ENCODE measurements at places on chromosomes 7 and 10. TPM values are rescaled to one million over a fixed set of nuclear protein-coding genes. Genes with fewer than 3 reads are reported as not detected.

The SORBS1 gene
- polyA plus RNA-seq, result 37.8 TPM

DNA sequence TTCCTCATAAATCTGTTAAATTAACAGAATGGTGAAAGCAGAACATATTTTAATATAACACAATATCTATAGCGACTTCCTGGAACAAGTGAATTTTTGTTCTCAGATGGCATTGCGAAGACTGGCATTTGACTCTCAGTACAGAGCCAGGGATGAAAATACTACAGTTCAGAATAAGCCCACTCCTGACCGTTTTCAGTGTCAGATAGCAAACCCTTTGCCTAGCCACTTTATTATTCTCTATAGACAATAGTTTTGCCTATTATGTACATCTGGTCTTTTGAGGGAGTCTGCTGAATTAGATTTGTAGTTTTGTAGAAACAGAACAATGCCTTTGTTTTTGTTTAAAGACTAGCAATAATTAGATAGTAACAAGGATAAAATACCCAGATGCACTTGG is 2.3 kb downstream of the MINPP1 start:
- no peak for DNase-seq

DNA sequence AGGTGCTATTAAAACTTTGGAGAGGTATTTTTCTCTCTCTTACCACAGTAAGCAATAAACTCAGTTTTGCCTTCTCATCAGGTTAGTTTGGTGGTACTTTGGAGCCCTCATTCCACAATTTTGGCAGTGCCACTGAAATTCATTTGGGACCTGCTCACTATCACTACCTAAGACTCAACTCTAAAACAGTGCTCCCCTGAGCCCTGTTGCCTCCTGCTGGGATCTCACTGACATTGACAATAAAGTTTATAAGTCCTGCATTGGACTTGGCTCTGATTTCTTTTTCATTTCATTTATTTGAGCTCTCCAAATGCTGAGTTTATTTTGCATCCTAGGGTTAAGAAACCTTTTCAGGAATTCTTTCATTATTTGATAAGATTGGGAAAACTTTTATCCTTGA is 130.8 kb upstream of the HPS1 start:
- DNase-seq, result no peak

GRCh38 chr10:95308389-95309302 is 17.8 kb upstream of the PDLIM1 start:
- DNase-seq, result no peak

DNA sequence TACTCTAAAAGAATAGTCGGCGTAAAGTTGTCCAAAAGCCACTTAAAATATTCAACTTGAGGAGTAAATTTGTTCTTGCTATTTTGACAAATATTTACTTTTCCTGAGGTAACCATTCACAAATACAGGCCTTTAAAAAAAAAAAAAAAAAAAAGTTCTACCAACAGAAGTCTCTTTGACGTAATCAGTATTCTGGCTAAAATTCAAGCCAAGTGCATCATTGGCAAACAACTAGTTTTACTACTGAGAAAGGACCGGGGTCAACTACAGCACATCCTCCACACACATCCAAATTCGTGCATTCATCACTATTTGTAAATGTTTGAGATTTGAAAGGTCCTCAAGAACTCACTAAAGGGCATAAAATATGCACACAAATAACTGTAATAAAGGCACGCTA is 2.0 kb downstream of the OAT start:
- DNase-seq, result no peak

All from left renal cortex interstitium (tissue), 4 donors.